Stimulated activated naive CD8-positive, alpha-beta T cell treated with anti-CD3 and anti-CD28 coated beads, Interleukin-15, amount 100 ng/mL, for 72 hours (primary cell): ENCODE measurements at places on chromosomes 2 and 18.

DNA sequence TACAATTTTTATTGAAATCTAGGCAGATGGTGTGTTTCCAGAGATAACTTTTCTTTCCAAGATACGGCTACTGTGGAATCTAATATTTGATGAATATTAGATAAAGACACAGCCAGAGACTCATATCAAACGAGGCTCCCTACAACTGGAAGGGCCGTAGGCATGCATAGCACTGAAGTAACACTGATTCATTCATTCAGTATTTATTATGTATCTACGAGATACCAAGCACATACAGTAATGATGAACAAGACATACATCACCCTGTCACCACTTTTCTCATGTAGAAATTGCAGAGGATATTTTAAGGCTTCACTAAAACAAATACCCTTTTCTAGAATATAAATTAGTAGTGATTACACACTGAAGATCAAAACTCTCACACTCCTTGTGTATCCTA, 74.5 kb downstream of the KCTD18 start:
- no peak for DNase-seq

DNA sequence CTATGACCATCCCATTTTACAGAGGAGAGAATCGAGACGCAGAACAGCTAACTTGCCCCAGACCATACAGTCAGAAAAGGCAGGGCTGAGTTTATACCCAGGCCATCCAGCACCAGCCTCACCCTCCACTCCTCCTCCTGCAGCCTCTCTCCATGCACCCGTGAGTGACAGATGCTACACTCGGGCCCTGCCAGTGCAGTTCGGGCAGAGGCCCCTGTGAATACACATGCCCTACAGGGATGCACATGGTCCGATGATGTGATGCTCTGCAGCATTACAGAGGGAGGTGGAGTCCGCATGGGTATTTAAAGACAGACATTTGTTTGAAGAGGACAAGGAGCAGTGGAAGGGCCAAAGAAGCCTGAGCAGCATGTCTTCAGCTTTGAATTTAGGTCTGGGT, 75.1 kb upstream of the PXDN start:
- no peak for DNase-seq

DNA sequence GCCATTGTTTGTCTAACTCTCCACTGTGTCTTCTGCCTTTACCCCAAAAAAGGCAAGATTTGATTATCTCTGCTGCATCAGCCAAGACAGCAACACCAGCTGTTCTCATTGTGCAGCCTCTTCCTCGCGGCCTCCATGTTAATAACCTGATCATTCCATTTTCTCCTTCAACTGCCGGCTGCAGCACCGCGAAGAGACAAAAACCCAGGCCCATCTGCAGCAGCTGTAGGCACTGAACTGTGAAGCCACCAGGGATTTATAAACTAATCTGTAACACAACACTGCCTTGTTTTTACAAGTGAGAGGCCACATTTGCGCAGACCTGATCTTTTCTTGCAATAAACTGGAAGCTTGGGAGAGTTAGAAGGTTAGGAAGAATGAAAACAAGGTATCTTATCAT, 147.8 kb downstream of the SATB2 start:
- DNase-seq: no peak

- no peak for DNase-seq
Observed at GRCh38 chr2:180971811-180972210, 8.6 kb upstream of the UBE2E3 start.

DNA sequence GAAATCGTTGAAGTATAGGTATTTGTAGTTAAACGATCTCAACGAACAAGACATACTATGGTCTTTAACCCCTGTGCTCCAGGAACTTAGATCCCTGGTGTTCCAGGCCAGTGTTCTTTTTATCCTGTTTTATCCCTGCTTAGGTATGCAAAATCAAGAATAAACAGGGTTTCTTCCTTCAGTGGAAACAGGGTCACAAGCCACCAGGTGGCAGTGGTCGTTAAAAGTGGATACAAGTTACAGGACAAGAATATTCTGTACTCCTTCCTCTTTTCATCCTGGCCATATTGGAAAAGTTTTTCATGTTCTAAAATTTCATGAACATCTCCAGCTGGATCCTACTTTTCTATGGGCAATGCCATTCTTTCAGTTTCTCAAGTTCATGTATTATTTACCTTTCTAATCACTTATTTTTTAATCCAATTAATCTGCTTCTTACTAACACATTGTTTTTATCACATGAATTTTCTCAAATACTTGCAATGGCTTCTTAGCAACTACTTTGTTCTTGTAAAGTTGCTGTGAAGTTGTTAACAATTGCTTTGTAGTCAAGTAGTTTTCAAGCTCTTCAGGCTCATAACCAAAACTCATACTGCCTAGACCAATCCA, 16.4 kb upstream of the HNMT start:
- DNase-seq: peak; percentile 9

GRCh38 chr2:47112665-47113435, 42.3 kb downstream of the STPG4 start:
- no peak for DNase-seq

- no peak for DNase-seq
Observed at GRCh38 chr2:9760902-9761228, 82.4 kb upstream of the TAF1B start.

- no peak for DNase-seq
Observed at GRCh38 chr2:31469648-31470047, 55.1 kb upstream of the XDH start.

GRCh38 chr2:15973481-15974401, 33.4 kb downstream of the MYCN start:
- no peak for DNase-seq

DNA sequence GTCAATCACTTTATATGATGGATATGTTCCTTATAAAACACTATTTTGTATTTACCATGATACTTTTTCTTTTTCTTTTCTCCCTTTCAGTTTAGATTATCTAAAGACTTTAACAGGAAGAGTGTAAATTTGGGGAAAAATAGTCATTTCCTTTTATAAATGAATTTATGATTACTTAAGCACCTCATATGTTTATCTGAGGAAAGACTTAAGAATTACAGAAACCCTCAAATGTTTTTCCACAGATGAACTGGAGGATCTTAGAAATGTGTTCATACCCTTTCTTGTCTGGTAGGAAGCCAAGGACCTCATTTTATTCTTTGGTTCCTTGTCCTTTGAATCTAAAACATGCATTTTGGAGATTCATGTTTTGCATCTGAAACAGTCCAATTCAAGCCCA, 36.7 kb downstream of the MAPRE2 start:
- no peak for DNase-seq

- no peak for DNase-seq
Observed at GRCh38 chr2:104848526-104848925, 5.4 kb upstream of the POU3F3 start.

GRCh38 chr2:240759459-240759858, 60.6 kb downstream of the KIF1A start:
- DNase-seq: peak; percentile 20

- no peak for DNase-seq
Observed at GRCh38 chr2:98875081-98875728, 60.8 kb downstream of the CRACDL start.

- no peak for DNase-seq
Observed at GRCh38 chr2:48723129-48723528, 32.4 kb downstream of the LHCGR start.

DNA sequence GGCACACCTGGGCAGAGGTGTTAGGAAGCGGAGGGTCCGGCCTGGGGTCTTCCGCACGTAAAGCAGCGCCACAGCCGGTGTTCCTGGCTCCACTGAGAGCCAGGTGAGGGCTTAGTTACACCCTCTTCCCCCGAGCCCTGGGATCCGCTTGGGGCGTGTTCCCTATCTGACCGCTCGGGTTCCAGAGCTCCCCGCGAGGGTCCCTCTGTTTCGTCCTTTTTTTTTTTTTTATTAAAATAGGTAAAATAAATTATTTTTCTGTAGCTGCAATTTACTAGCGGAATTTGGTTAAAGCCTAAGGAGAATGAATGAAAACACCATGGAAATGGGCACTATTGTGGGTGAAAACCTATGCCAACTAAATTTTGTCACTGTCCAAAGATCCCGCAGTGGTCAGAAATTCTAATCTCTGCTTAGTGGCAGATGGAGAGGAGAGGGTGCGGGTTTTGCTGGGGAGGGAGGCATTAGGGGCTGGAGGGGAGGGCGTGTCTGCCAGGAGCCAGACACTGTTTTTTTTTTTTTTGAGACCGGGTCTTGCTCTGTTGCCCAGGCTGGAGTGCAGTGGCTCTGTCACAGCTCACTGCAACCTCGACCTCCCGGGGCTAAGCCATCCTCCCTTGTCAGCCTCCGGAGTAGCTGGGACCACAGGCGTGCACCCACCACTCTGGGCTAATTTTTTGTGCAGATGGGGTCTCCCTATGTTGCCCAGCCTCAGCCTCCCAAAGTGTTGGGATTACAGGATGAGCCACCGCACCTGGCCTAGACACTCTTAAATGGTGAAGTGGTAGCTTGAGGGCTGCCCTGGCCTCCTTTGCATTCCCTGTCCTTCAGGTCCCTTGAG, 834 bp downstream of the PDCL3 start:
- DNase-seq: no peak

GRCh38 chr2:225600444-225600843, 200.9 kb downstream of the NYAP2 start:
- no peak for DNase-seq

- DNase-seq: no peak
Observed at GRCh38 chr2:232522623-232523401, 2.6 kb downstream of the PRSS56 start.

DNA sequence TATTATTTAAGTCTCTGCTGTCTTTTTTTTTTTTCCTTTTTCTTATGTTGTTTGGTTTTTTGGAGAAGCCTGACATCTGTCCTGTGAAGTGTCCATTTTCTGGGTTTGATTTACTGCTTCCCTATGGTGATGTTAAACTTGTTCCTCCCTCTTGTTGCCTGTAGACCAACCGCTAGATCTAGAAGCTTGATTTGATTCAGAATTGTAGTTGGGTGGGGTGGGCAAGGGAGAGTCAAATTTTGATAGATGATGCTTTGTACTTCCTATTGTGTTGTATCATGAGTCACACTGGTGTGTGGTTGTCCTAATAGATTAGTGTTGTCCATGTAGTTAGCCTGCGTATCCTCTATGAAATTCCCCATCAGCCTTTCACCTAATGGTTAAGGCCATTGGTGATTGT, 35.4 kb downstream of the CAB39 start:
- DNase-seq: no peak

- DNase-seq: no peak
Observed at GRCh38 chr18:55256226-55256928, 297.1 kb upstream of the CCDC68 start.

DNA sequence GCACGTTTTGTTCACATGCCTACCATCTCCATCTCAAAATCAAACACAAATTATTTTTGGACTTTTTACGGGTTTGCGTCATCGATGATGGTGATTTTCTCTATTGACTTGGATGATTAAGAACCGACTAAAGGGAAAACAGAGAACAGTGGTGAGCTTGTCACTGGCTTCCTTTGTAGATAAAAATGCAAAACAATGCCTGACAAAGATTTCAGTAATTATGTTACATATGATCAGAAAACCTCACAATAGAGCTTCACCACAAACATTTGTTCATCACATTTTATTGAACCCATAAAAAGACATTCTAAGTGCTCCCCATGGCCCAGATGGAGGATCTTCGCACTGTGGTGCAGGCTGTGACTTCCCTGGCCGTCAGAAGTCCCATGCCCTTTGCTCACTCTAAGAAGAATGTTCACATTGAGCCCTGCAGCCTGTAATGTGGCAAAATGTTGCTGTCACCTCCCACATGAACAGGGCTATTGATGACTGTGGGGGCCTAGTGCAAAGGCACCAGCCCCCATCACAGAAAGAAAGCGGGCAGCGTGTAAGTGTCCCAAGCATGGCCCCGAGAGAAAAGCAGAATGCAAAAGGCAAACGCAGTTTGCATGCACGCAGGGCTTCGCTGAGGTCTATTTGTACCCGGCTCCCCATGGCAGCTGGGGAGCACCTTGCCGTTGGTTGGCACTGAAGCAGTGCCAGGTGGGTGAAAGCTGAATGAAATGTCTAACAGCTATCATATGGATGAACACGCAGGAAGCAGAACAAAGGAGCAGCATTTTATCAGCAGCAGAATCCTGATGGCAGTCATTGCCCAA, 60.6 kb downstream of the BCL2 start:
- no peak for DNase-seq

GRCh38 chr18:36830158-36830495, 1.2 kb downstream of the KIAA1328 start:
- DNase-seq: no peak
